ENCODE measurements at places on chromosomes 5 and 9.

- no peak for DNase-seq
Observed at GRCh38 chr5:150542933-150543445, 35.1 kb downstream of the NDST1 start.

GRCh38 chr5:90709323-90710155, 150.9 kb downstream of the ADGRV1 start:
- DNase-seq = no peak

DNA sequence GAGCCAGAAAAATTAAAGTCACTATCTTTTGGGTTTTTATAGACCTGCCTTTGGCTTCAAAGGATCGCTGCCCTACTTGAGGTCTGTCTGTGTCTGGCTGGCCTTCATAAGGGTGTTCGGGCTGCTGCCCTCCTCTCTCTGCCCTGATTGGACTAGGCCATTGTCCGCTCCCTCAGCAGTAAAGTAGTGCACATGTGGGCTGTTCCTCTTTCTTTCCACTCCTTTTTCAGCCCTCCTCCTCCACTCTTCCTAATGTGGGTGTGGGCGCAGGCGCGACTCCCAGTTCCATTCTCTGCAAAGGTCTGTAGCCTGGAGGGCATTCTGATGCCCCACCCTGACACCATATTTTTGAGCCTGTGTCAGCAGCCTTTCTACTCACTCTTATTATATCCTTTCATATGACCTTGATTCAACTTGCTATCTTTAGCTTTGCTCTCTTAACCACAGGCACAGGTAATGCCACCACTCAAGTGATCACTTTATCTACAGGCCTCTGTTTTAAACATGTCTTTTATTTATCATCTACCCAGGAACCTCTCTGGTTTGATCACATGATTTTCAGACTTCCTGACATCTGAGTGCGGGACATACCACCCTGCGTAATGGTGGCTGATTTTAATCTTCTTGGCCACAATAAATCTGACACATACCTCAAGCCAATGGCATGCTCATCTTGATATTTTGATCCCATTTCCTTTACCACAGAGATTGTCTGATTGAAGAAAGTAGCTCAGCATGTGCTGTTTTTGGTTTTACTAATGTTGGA, 144.5 kb downstream of the AOPEP start:
- no peak for DNase-seq

- no peak for DNase-seq
Observed at GRCh38 chr5:109676920-109677319, 12.8 kb upstream of the MAN2A1 start.

DNA sequence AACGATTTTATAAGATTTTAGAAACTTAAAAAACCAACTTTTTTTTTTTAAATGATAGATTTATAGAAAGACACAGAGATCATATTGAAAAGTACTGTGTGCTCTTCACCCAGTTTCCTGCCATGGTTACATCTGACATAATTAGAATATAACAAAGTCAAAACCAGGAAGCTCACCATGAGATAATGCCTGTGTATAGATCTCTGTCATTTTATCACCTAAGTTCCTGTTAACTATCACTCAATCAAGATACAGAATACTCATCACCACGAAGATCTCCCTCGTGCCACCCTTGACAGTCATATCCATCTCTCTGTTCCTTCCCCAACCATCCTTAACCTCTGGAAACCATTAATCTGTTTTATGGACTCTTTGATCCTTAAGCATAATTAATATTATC, 39.1 kb downstream of the POC5 start:
- no peak for DNase-seq

DNA sequence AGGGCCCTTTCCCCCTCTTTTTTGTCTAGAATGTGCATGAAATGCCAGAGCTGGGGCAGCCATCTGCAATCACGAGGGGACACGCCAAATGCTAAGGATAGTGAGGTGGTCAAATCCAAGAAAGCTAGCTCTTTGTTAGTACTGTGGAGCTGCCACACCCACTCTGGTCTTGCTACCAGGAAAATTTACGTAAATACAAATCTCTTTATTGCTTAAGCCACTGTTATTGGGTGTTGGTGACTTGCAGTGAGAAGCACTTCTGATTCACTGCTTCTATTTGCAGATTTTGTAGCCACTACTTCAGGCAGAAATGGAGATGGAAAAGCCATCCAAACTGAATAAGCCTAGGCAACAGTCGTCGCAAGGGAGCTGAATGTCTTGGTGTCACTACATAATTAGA, 25.6 kb upstream of the SUSD1 start:
- DNase-seq = no peak

GRCh38 chr5:33287242-33287641, 153.5 kb upstream of the TARS1 start:
- no peak for DNase-seq

GRCh38 chr9:6714176-6714575, 43.6 kb upstream of the KDM4C start:
- no peak for DNase-seq

Measured in NCI-H524 treated with DMSO at 0.1 percent for 48 hours (cell line).